ENCODE measurements at places on chromosomes 3 and 15. TPM values are rescaled to one million over a fixed set of nuclear protein-coding genes. Genes with fewer than 3 reads are reported as not detected.

DNA sequence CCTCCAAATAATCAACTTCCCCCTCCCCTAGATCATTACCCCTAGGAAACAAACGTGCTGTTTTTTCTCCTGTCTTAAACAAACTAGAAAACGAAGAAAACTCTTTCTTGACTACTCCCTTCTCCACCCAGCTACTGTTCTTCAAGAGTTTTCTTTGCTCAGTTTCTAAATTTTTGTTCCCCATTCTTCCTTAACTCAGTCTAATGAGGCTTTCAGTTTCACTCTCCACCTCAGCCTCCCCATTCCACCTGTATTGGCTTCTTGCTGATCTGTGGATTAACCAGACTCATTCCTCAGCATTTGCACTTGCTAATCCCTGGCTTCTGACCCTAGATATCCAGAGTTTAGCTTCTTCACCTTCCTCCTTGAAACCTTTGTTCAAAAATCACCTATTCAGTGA is 26.8 kb downstream of the SERPINI1 start:
- no peak for DNase-seq

Gene XCR1
- not detected for total RNA-seq

GRCh38 chr3:193917158-193917557 is 218.8 kb upstream of the HES1 start:
- DNase-seq: no peak

DNA sequence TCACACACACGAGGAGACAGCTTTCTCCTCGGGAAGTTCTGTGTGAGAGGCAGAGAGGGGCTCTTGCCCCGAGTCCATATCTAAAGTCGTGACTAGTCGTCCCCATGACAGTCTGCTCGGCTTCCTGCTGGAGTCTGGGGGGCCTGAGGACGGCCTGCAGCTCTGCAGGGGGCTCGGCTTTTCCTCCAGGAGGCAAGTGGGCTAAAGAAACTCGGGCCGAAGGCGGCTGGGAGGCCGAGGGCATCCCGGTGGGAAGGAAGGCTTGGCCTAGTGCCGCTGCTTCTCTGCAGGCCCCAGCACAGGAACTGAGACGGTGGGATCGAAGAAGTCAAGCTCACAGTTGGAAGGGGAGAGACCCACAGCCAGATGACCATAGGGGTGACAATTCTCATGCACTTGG is 25.4 kb upstream of the PIGZ start:
- no peak for DNase-seq

GRCh38 chr3:167521006-167521355 is 47.1 kb upstream of the SERPINI2 start:
- no peak for DNase-seq

- no peak for DNase-seq
Measured at GRCh38 chr15:30041868-30042267, 40.9 kb upstream of the GOLGA8J start.

Gene CYP1A1
- 0.41 TPM for total RNA-seq
